CD4-positive, alpha-beta T cell treated with Interleukin-4 for 1 hour (primary cell): ENCODE measurements at places on chromosomes 12 and 14.

GRCh38 chr12:111014547-111014946 is 94.2 kb upstream of the MYL2 start:
- DNase-seq, result no peak

DNA sequence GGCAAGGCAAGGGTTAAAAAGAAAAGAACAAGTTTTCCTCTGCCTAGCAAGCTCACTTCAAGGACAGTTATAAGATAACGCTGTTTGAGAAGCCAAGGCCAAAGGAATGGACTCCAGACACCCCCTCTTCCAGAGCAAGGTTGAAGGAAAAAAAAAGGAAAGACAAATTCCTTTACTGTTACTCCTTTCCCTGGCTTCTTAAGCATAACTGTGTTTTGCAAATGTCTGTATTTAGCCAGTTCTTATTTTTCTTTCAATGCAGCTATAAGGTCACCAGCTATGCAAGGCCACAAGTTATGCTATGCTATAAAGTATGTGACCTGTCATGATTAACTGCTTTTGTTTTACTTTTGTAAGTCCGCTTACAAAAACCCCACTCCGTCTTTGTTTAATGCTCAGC is 26.6 kb downstream of the ZNF410 start:
- no peak for DNase-seq

- DNase-seq, result no peak
These were observed 17.8 kb downstream of the CCDC85C start for GRCh38 chr14:99586054-99586760.

DNA sequence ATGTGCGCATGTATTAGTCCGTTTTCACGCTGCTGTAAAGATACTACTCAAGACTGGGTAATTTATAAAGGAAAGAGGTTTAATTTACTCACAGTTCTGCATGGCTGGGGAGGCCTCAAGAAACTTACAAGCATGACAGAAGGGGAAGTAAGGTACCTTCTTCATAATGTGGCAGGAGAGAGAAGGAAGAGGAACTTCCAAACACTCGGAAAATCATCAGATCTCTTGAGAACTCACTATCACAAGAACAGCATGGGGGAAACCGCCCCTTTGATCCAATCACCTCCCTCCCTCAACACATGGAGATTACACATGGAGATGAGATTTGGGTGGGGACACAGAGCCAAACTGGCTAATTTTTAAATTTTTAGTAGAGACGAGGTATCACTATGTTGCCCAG is 41.8 kb upstream of the SNX6 start:
- no peak for DNase-seq

DNA sequence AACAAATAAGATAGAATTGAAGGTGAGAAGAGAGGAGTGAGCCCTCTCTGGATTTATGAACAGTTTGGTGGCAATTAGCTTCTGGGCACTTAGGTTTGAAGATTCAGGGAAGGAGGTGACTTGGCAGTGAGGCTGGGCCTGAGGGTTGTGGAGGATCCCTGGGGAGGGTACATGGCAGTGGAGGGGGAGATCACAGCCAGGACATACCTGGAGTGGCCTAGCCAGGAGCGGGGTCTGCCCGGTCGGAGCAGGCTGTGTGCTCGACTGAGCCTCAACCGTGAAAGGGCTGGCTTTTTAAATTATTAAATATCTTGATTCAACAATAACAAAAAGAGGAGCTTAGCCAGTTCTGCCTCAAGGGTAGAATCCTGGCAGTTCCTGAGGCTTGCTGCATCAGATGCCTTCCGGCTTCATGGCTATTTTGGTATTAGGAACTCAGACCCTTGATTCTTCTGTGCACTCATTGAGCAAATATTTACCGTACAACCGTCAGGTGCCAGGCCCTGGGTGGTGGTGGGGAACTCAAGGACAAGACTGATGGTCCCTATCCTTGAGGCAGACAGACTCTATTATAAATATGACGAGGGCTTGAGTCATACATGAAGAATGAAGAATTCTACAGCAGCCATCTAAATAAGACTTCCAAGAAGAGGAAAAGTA is 73.4 kb downstream of the SPTB start:
- no peak for DNase-seq

GRCh38 chr14:85057221-85057620 is 472.7 kb upstream of the FLRT2 start:
- no peak for DNase-seq

- DNase-seq, result no peak
These were observed 22.9 kb downstream of the VDR start for GRCh38 chr12:47881826-47882427.

GRCh38 chr14:83461521-83461920 is 1927.9 kb upstream of the SEL1L start:
- no peak for DNase-seq

DNA sequence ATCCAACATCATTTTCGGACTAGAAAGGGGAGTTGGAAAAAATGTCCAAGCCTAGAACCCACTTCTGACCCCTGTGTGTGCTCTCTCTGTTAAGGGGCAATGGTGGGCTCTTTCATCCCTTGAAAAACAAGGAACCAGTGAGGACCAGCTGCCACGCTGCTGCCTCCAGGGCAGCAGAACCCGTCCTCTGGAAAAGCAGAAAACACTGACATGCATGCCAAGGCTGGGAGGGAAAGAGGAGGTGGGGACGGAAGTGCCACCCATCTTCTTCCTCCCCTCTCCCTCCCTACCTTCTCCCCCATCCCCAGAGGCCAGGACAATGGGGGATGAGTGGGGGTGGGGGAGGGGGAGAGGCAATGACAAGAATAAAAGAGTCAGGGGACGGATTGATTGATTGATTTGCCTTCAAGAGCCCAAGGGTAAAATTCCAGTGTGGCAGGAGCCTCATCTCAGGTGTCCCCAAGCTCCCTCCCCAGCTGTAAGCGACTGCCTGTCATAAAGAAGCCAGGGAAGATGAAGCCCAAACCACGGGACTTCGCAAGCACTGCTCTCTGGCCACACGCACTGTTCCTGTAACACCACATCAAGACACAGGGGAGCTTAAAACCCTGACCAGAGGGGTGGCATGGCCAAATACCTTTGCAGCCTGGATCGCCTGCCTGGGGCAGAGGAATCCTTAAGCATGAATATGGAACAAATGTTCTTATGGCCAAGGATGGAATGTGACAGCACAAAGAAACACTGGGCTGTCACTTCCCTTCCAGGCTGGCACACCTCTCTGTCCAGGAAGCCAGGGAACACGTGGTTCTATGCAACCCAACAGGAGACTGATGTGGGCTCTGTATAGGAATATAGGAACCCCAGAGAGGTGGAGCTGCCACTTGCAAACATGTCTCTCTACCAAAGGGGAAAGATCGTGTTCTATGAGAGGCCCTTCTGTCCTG is 38.9 kb upstream of the BDKRB2 start:
- DNase-seq, result no peak

DNA sequence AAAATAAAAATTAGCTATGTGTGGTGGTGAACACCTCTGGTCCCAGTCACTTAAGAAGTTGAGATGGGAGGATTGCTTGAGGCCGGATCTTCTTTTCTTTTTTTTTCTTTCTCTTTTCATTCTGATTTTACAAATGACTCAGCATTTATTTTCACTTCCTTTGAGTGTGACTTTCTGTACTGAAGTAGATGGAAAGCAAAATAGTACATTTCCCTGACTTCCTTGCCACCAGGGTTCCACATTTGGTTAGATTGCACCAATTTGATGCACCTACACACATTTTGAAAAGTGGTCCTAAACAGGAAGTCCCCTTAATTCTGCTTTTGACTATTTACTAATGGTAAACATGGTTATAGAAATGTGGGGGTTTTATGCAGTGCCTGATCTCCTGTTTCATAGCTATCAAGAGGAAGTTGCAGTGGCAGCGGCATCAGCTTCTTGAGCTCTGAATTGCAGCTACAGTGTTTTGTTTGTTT is 13.0 kb upstream of the LEMD3 start:
- DNase-seq, result peak; percentile 34

GRCh38 chr12:24815114-24815423 is 133.8 kb downstream of the BCAT1 start:
- no peak for DNase-seq

- no peak for DNase-seq
These were observed 154.8 kb upstream of the NEDD1 start for GRCh38 chr12:96752211-96752610.

DNA sequence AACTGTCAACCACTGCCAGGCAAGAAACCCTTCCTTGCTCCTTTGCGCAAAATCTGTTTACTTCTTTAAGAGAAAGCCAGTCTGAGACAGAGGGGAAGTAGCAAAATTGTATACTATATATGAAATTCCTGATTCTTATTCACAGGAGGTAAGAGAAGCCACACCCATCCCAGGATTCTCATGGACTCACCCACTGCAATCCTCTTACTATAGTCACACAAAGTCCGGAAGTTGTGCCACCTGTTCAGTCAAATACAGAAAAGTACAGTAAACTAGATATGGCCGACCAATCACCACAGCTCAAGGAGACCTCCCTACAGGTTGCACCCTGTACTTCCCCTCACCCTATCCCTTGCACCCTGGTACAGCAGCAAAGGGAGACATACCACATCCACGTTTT is 2.9 kb downstream of the PRMT5 start:
- DNase-seq, result no peak

DNA sequence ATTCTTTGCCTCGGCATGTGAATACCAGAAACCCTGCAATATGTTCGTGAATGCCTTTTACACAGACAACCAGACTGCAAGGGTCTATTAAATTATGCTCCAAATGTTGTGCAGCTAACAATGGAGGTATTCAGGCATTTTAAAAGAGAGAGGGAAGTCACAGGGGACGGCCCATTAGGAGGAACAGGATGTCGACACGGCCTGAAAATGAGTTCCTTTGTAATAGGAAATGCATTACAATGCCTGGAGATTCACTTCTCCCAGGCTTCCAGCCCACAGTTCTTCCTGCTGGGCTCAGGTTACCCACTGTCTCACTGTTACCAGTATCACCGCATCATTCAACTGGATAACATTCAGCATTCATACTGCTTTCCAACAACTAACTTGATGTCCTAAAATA is 2.5 kb downstream of the DUSP6 start:
- DNase-seq, result no peak

- DNase-seq, result no peak
These were observed at the start of gene CEBPE for GRCh38 chr14:23118506-23119362. CEBPE (minus strand) TSS chr14:23119255; CDS start chr14:23119091, 164 bp downstream.

DNA sequence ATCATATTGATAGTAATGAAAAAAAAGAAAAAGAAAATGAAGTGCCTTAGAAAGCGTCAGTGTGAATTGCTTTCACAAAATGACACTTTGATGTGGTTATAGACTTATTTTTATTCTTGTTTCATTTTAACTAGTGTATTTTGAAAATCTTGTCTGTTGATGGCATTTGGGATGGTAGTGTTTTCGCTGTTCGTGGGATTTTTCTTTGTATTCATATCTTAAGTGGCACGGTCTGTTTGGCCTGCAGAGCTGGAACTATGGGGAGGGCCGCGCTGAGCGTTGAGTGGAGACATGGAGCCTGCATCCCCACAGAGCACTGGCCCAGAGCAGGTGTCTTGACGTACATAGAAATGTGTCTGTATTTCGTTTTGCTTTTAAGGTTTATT is 61.6 kb downstream of the WDR20 start:
- no peak for DNase-seq

DNA sequence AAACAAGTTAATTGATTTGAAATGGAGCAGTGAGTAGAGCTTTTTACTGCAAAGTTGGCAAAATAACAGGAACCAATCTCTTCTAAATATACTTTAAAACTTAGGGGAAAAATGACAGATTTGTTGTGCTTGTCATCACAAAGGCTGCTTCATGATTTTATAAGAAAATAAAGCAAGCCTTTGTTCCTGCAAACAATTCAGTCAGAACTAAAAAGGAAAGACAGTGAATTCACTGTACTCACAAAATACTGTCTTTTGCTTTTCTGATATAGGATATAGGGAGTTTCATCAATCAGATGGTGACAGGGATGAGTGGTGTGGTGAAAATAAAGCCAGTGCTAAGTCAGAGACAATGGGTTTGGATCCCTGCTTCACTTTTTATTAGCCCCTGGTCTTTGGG is 126.0 kb downstream of the HELB start:
- DNase-seq, result no peak

DNA sequence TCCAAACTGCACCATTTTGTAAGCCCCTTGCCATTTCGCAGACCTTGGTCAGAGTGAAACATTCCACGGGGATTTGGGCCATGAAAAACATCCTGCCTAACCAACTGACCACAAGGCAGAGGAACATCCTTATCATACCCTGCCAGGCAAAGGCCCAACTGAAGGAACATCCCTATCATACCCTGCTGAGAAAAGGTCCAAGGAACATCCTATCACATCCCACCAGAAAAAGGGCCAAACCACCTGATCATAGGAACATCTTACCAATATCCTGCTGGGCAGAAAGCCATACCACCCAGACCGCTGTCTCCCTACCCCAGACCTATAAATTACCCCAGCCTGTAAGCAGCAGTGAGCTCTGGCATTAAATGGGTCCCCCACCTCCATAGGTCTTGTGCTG is 19.4 kb upstream of the LRRC9 start:
- no peak for DNase-seq

- no peak for DNase-seq
These were observed 65.6 kb upstream of the FICD start for GRCh38 chr12:108449478-108449877.

DNA sequence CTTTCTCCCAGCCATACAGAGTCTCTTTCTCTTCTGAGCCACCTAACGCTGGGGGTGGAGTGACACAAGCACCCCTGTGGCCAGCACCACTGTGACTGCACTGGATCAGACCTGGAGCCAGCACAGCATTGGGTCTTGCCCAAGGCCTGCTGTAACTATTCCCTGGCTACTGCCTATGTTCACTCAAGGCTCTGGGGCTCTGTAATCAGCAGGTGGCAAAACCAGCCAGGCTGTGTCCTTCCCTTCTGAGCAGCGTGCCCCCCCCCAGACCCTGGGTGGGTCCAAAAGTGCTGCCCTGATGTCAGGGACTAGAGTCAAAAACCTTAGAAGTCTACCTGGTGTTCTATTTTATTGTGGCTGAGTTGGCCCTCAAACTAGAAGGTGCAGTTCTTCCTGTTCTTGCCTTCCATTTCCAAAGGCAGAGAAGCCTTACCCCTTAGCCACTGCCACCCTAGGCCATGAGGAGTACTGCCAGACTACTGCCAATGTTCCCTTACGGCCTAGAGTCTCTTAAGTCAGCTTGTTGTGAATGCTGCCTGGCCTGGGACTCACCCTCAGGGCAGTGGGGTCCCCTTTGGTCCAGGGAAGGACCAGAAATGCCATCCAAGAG is 49.9 kb downstream of the PELI2 start:
- DNase-seq, result no peak

- no peak for DNase-seq
These were observed 9.6 kb downstream of the GSG1 start for GRCh38 chr12:13093848-13094220.

DNA sequence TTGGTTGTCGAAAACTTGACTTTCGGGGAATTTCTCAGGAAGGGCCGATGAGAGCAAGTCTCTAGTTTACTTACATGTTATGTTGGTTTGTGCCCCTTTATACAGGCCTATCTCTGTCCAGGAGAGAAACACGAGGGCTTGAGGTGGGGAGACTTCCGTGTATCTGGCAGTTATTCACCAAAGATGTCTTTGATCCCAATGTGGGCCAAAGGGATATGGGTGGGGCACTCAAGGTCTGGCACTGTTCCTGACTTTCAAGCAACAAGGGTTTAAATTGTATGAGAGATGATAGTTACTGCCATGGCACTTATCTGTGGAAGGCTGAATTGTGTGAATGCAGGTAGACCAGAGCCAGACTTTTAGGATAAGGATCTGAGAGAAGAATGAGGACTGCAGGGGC is 137.2 kb upstream of the DHRS4 start:
- DNase-seq, result no peak

- peak; percentile 67 for DNase-seq
These were observed 36.1 kb downstream of the BAZ2A start for GRCh38 chr12:56593909-56594621.

GRCh38 chr12:118311666-118312065 is 61.0 kb downstream of the TAOK3 start:
- DNase-seq, result no peak

GRCh38 chr12:116360579-116361413 is 83.3 kb upstream of the MED13L start:
- DNase-seq, result peak; percentile 11
